Calu3 (cell line): ENCODE measurements at places on chromosomes 12 and 14.

DNA sequence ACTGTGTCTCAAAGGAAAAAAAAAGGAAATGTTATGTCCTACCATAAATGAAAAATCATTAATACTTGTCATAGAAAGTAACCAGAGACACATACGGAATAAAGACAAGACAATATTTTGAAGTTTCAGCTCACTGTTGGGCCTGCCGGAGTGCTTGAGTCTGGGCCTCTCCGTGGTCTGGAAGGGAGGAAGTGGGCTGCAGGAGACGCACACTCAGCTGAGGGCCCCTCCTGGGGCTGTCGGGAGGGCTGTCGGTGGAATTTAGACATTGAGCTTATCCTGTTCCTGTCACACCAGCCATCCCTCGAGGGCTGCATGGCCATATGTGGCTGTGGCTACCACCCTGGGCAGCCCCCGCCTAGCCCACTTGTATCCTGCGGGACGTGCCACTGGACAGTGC lies 80.6 kb downstream of the DDX51 start:
- no peak for DNase-seq

GRCh38 chr12:106771425-106771824 lies 3.1 kb upstream of the RIC8B start:
- no peak for DNase-seq

GRCh38 chr12:52686756-52687487 lies 6.7 kb upstream of the KRT1 start:
- DNase-seq, result no peak

DNA sequence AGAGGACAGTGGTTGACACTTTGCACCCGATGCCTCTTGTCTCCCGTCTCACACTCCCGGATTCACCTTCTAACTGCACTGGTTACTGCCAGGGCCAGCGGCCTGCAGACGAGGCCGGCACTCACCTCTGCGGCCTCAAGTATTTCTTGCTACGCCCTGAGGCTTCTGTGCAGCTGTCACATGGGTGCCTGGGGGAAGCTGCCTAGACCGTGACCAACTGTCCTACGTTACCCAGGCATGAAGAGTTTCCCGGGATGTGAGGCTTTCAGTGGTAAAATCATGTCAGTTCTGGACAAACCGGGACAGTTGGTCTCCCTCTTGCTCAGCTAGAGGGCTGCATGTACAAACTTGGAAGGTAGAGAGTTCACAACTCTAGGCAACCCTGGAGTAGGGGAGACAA lies 274.5 kb downstream of the GLT1D1 start:
- no peak for DNase-seq

GRCh38 chr12:19671695-19672094 lies 232.4 kb downstream of the AEBP2 start:
- no peak for DNase-seq

DNA sequence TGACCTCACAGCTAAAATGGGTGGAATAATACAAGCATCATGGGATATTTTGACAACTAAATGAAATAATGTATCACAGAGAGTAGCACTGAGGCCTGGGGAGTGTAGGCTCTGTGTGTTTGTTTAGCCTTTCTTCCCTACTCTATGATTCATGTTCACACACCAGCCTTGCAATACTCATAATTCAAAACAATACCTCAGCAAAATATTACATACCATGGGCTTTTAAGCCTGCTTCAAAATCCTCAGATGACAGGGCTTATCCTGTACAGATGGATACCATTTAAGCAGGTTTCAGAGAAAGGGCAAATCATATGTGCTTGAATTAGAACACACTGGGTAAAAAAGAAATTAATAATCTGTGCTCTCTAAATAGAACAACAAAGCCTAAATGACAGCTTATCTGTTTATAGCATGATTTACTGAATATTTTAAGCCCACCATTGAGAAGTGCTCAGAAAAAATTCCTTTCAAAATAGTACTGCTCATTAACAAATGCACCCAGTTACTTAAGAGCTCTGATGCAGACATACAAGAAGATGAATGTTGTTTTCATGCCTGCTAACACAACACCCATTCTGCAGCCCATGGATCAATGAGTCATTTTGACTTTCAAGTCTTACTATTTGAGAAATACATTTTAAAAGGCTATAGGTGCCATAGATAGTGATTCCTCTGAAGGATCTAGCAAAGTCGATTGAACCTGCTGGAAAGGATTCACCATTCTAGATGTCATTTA lies 84.9 kb upstream of the ADAMTS20 start:
- DNase-seq, result no peak

DNA sequence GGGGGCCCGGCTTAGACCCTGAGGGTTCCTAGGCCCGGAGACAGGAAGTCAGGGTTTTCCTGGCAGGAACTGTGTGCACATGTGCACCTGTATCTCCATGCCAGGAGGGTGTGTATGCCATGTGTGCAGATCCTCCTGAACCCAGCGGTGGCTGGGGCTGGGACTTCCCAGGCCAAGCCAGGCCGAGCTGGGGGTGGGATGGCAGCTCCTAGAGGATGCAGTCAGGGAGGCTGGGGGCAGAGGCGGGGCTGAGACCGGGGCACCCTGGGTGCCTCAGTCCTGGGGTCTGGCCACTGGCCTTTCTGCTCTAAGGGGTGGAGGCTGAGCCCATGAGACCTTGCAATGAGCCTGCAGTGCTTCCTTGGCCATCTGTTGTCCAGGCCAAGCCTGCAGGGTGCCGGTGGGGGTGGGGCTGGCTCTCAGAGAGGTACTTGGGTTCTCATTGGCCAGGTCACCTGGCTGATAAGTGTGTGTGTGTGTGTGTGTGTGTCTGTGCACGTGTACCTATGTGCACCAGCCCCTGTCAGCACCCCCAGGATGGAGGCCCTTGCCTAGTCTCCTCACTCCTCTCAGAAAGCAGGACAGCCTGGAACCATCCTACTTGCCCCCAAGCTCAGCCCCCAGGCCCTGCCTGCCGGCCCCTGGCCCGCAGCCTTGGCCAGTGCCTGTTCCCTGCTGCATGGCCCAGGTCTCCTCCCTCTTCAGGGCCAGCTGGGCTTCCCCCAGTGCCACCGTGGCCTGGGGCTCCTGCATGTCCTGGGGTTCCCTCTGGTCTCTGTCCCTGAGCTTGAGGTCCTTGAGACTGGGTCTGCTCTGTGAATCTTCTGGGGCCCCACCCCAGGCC lies 10.6 kb upstream of the TNFAIP2 start:
- DNase-seq, result no peak

DNA sequence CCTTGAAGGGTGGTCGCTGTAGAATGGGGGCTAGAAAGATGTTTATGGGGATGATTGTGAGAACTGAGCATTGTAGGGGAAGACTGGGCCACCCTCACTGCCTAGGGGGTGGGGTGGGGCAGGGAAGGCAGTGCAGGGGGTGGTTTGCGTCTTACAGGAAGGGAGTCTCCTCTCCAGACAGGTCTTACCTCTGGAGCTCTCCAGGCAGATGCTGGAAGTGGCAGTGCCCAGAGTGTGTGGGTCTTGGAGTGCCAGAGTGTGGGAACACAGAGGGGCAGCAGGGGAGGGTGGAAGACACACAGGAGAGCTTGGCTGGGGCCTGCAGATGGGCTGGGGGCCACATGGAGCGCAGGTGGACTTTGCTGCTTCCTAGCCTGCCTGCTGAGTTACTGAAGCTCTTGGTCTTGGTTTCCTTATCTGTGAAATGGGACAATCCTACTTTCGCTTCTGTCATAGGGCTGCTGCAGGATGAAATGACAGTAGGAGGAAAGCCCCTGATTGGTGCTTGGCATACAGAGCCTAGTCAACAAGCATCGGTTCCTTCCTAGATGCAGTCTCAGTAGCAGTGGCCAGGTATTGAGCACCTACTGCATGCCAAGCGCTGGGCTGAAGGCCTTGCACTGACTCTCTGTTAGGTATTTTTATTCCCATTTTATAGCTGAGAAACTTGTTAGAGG lies 118.3 kb downstream of the SLC25A47 start:
- no peak for DNase-seq

DNA sequence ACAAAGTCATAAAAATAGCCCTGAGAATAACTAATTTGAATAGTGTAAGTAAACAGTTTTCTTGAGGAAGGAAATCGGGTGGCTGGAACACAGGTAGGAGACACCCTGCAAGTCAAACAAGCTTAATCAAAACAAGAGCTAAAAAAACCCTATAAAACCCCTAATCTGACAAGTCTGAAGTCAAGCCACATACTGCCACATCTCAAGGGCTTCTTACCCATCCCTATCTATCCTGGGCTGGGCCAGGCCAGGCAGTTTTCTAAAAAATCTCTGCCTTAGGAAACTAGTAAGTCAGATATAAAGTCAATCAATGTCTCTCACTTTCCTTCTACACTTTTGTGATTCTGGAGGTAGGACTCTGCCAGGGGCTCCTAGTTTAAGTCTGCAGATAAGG lies 15.3 kb downstream of the UBE2N start:
- no peak for DNase-seq

DNA sequence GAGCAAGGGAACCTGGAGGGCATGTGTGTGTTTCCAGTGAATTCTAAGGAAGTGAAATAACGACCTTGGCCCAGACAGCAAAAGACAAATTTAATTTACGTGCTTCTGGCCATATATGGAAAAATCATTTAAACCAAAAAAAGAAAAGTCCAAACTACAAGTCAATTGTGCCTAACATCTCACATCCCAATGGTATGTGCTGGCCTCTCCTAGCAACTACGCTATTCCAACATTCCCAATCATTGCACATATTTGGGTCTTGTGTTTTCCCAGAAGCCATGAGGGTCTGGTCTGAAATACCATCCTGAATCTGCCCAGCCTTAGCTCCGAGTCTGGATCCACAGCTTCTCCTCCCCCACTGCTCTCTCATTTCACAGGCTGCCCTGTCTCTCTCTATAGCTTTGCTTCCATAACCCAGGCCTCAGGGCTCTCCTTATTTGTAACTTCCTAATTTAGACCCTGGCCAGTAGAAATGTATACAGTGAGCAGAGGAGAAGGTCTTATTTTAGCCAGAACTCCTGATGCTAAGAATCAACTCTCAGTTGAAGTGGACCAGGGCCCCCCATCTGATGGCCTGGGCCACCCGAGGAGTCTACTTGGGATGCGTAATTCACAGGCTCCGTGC lies 224.6 kb downstream of the ANO2 start:
- no peak for DNase-seq

DNA sequence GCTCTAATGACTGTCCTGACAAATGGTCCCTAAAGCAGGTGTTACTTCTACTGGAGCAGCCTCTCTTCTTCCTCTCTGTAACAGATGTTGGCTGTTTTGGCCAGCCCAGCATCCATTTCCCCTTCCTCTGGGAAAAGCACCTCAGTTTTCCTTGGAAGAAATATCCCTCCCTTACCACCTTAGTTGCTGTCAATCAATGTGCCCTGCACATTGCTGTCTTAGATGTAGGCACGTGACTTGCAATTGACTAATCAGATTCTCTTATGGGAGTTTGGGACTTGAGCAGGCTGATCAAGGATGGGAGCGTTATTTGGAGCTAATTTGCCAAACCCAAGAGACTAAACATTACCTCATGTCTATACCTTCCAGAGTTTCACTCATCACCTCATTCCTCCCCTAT lies 12.0 kb upstream of the TMED2 start:
- DNase-seq, result no peak

DNA sequence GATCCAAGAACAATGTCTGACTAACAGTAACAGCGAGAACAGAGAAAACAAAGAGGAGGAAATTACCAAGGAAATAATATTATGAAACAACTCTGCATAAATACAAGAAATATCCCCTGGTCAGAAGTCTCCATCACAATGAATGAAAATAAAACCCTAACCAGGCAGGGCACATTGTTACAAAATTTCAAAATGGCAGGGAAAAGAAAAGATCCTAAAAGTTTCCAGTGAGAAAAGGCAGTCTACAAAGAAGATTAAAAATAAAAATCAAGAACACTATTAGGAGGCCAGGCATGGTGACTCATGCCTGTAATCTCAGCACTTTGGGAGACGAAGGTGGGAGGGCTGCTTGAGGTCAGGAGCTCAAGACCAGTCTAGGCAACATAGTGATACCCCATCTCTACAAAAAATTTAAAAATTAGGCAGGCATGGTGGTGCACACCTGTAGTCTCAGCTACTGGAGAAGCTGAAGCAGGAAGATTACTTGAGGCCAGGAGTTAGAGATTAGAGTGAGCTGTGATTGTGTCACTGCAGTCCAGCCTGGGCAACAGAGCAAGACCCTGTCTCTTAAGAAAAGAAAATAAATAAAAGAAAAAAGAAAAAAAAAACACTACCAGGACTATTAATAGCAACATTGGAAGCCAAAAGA lies 47.8 kb downstream of the FERMT2 start:
- peak; percentile 22 for DNase-seq

GRCh38 chr12:77104792-77105191 lies 39.4 kb upstream of the E2F7 start:
- DNase-seq, result peak; percentile 24

- no peak for DNase-seq
Measured at GRCh38 chr12:10957741-10958140, 18.7 kb upstream of the TAS2R14 start.

- DNase-seq, result peak; percentile 59
Measured at GRCh38 chr12:120466560-120467315, 2.8 kb downstream of the SRSF9 start.

GRCh38 chr12:68446901-68447796 lies 115.0 kb upstream of the MDM1 start:
- no peak for DNase-seq

DNA sequence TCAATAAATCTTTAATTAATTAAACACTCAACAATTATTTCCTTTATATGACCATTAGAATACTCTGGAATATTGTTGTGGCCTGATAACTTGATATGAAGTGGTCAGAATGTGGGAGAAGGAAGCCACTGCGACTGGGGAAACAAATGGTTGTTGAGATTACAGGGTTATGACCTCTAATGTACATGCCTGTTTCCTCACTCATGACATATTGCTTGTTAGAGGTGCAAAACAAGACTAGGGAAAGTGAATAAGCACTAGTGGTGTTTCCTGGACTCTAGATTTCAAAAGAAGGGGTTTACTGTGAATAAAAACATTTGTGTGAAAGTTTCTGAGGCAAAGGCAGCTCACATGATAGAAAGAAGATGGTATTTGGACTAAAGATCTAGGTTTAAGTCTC lies 53.3 kb downstream of the STAB2 start:
- no peak for DNase-seq

- peak; percentile 8 for DNase-seq
Measured at GRCh38 chr14:29548948-29549370, 378.7 kb downstream of the PRKD1 start.

- no peak for DNase-seq
Measured at GRCh38 chr12:67709367-67709954, 60.9 kb downstream of the DYRK2 start.

- DNase-seq, result no peak
Measured at GRCh38 chr12:124458992-124459851, 108.2 kb downstream of the NCOR2 start.

DNA sequence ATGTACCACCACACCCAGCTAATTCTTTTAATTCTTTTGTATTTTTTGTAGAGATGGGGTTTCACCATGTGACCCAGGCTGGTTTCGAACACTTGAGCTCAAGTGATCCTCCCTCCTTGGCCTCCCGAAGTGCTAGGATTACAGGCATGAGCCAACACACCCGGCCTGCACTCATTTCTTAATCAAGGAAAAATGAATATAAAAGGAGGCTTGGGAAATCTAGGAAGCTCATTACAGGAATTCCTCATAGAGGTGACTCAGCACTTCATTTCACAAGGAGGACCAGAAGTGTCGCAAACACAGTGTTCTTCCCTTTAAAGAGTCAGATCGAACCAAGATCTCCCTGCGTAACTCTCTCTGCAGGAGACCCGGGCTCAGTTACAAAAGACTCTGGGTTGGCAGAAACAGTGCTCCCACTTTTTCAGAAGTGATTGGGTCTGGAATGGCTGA lies 30.3 kb downstream of the NFKBIA start:
- peak; percentile 62 for DNase-seq

- DNase-seq, result peak; percentile 33
Measured at GRCh38 chr12:78886719-78887407, 22.3 kb downstream of the SYT1 start.

- no peak for DNase-seq
Measured at GRCh38 chr14:69921052-69921451, 41.8 kb downstream of the SMOC1 start.
